DMS53 (cell line): ENCODE measurements at places on chromosomes 3 and 15.
A peak's percentile ranks its signal among the peaks of the same experiment; 100 is the strongest.

DNA sequence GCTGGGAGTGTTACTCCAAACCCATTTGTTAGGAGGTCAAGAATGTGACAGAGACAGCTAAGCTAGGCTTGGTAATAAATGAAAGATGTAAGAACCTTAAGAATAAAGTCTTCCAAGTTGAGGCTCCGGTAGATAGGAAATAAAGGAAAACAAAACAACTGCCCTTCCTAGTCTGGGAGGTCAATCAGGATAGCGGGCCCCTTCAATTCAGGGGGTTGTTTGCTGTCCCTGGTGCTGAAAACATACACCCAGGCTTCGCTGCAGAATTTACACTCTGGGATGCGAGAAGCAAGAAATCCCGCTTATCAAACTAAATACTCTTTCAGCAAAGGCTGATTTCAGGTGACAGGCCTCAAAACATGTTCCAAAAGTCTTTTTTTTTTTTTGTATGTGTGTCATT, 393.4 kb downstream of the NTRK3 start:
- no peak for DNase-seq

GRCh38 chr15:79874242-79874641, 22.6 kb downstream of the MTHFS start:
- DNase-seq = peak; percentile 3

DNA sequence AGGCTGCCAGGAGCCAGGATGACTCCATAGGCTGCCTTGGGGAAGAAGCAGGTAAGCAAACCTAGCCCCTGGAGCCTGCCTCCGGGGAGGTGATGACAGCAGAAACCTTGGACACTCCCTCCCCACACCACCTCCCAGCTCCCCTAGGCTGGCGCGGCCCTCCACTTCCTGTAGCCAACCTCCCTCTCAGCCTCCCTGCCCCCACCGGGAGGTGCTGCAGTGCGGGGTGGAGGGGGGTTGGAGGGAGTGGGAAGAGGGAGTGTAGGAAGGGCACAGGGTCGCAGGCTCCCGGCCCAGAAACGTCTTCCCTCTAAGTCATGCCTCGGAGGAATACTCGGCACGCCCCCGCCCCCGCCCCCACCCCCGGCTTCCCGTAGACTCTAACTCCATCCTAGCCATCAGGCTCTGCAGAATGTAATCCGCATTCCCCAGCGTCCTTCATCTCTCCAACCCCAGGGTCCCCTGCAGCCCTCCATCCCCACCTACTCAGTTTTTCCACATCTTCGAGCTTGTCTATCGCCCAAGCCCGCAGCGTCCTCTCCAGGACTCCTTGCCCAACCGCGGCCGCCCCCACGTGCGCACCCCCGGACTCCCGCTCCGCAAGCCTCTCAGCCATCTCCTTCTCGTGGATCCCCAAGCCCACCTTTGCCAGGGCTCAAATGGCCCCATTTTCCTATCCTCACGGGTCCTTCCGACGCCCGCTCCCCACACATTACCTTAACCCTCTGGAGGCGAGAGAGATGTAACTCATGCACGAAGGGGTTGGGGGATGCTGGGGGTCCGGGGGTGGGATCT, 528 bp downstream of the LPCAT4 start:
- DNase-seq = peak; percentile 79

GRCh38 chr3:43286841-43287499, 630 bp downstream of the SNRK start:
- DNase-seq = peak; percentile 58

- no peak for DNase-seq
Measured at GRCh38 chr3:17901893-17902292, 159.5 kb upstream of the TBC1D5 start.

- peak; percentile 1 for DNase-seq
Measured at GRCh38 chr3:32366638-32367397, 24.8 kb upstream of the CMTM7 start.

GRCh38 chr3:10248984-10249748, 907 bp downstream of the TATDN2 start:
- peak; percentile 18 for DNase-seq

GRCh38 chr3:134795746-134796280, 753 bp downstream of the EPHB1 start:
- peak; percentile 49 for DNase-seq

DNA sequence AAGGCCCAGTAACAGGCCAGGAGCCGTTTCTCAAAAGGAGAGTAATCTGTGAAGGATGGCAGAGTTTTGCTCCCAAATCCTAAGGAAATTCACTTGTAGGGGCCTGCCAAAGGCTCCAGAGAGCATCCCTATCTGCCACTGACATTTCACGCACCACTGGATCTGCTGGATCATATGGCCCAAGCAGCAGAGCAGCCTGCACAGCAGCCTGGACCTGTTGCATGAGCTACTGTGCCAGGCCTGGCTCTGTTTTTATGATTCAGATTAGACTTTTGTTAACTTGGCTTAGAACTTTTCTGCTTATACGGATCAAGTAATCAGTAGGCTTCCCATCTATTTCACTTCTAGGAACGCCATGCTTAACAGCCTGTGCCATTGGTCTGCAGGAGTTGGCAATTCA, 70.7 kb downstream of the CHRD start:
- no peak for DNase-seq

DNA sequence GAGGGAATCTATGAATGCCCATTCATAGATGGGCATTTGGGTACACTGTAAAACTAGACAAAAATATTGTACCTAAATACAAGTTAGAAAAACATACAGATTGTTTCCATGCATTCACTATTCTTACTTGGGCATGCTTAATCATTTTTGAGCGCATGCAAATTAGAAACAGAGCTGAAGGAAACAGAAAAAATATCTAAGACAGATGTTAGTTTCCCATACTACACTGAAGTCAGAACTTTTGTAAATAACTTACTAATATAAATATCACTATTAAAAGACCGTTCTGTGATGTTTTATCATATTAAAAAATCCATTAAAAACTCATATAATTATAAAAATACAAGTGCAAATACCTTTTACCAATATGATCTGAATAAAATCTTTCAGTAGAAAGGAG, 58.7 kb downstream of the GOLIM4 start:
- DNase-seq = no peak

DNA sequence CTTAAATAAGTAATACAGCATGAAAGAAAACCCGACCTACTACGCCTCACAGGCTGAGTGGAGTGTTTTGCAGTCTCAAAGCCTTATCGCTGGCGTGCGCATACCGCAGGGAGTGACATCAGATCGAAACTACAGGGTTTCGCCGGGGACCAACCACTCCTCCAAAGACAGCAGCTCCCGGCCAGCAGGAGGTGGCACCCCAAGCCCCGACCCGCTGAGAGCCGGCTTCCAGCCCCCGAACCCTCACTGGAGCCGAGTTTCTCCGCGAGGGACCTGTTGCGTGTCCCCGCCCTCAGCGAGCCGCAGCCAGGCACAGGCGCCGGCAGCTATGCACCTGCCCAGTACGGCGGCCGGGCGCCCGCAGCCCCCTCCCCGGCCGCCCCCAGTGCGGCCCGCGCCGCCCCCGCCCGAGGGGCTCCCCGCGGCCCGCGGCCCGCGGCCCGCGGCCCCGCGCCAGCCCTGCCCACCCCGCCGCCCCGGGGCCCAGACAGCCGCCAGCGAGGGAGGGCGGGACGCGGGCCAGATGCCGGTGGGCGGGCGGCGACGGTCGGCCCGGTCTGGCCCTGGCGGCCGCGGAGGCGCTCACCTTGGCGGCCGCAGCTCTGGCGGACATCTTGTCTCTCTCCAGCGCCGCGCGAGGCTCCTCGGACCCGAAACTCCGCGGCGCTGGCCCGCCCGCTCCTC, 710 bp downstream of the TJP1 start:
- DNase-seq = peak; percentile 90

GRCh38 chr3:124829819-124830554, 57.2 kb downstream of the ITGB5 start:
- no peak for DNase-seq

DNA sequence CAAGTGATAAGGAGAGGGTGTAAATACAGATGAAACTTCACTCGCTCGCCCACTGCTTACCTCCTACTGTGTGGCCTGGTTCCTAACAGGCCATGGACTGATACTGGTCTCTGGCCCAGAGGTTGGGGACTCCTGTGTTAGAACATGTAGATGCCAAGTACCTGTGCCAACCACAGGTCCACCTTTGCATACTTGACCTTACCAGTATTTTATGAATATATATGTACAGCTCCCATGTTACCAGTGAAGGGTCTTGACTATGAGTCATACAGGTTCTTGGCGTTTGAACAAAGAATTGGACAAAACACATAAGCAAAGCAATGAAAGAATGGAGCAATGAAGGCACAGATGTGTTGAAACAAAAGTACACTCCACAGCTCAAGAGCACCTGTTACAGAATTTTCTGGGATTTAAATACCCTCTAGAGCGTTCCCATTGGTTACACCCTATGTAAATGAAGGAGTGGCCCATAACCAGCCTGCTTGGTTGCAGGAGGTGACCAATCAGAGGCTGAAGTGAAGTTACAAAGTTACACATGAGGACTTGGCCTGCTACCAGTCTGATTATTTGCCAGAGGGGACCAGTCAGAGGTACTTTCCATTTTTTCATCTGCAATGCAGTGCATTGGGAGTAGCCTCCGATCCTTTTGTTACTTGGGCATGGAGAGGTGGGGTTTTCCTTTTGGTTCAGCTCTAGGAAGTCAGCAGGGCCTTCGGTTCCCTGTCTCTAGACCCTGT, 1.7 kb upstream of the GFM1 start:
- peak; percentile 7 for DNase-seq

- no peak for DNase-seq
Measured at GRCh38 chr3:184485906-184486305, 75.7 kb upstream of the EPHB3 start.

- peak; percentile 40 for DNase-seq
Measured at GRCh38 chr3:144466114-144466513, 494.5 kb downstream of the DIPK2A start.

GRCh38 chr3:140323561-140323960, 354.3 kb upstream of the TRIM42 start:
- no peak for DNase-seq

GRCh38 chr3:16181361-16181760, 6.9 kb downstream of the GALNT15 start:
- no peak for DNase-seq

GRCh38 chr15:40247406-40247971, 8.6 kb downstream of the PAK6 start:
- no peak for DNase-seq

GRCh38 chr15:39403640-39404117, 177.2 kb upstream of the THBS1 start:
- DNase-seq = peak; percentile 72

DNA sequence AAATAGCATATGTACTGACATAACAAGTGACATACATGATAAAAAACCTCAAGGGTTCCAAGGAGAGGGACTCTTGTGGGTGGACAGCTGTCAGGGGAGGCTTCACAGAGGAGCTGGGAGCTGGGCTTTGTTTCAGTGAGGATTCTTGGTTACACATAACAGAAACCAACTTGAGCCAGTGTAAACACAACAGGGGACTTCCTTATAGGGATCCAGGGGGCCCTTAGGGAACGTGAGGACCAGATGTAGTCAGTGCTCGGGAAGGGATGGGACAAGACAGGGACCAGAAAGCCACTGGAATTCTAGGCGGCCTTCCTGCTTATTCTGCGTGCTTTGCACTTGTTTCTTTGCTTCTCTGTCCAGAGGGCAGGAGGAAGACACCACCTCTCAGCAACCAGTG, 34.9 kb downstream of the SNAPC5 start:
- peak; percentile 4 for DNase-seq

GRCh38 chr15:78923480-78924360, 21.1 kb downstream of the CTSH start:
- no peak for DNase-seq
